CD8-positive, alpha-beta memory T cell (primary cell): ENCODE measurements at places on chromosomes 1 and 21. TPM values are rescaled to one million over a fixed set of nuclear protein-coding genes. Genes with fewer than 3 reads are reported as not detected.

DNA sequence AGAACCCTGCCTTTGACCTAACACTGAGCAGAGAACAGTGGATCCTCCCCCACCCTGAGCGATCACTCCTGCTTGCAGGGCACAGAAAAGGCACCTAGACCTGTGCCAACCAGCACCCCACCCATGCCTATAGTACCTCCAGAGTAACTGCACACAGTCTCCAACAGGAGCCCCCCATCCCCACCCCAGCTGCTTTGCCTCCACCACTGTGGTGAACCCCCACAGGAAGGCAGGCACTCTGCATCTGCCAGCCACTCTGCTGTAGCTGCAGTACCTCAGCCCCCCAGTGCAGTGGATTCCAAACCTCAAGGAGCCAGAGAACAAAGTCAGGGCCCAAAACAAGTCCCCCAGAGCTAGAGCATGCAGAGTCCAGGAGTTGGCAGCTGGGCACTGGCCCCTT lies 10.7 kb downstream of the SPATC1L start:
- H3K4me1 ChIP-seq, result peaks cover 6% of the 10 kb centered on the region
- H3K36me3 ChIP-seq, result no peaks in the 10 kb centered on the region
- no peaks in the 10 kb centered on the region for H3K27me3 ChIP-seq
- DNase-seq, result no peak

DNA sequence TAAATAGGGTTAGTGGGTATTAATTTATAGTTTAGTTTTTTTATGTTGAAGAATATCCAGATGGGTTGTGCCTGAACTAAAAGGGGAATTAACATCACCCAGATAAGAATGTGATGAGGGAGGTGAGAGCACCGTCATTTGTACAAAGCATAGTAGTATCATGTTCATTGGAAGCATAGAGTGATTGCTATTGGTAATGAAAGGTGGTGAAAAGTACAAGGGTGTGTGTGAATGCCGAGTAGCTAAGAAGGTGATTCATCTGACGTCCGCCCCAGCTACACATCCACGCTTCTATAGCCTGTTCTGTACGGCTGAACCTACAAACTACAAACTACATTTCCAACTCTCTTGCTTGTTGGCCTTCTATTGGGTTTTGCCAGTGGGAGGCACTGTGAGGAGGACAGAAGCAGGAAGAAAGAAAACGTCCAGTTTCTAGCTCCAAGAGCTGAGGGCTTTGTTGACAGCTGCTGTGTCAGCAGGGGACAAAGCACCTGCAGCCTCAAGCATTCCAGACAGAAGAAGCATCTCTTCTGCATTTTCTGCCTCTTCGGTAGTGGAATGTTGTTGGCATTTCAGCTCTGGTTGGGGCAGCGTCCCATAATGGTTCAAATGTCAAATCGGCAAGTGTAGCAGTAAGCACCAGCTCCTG lies 404.8 kb downstream of the KCTD3 start:
- no peaks in the 10 kb centered on the region for H3K4me1 ChIP-seq
- H3K27ac ChIP-seq, result no peak overlapping the region
- no peaks in the 10 kb centered on the region for H3K36me3 ChIP-seq
- no peak overlapping the region for H3K4me3 ChIP-seq
- H3K27me3 ChIP-seq, result no peaks in the 10 kb centered on the region

DNA sequence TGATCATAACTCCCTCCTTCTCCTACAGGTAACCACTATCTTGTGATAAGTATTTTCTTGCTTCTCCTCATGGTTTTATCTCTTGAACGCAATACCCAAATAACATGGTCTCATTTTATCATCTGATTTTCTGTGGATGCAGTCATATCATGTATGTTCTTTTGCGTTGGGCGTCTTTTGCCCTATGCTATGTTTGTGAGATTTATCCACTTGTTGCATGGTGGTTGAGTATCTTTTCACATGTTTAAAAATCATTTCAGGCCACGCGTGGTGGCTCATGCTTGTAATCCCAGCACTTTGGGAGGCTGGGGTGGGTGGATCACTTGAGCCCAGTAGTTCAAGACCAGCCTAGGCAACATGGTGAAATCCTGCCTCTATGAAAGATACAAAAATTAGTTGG lies 15.6 kb downstream of the PADI3 start:
- no peaks in the 10 kb centered on the region for H3K27me3 ChIP-seq
- H3K4me1 ChIP-seq, result no peaks in the 10 kb centered on the region
- H3K27ac ChIP-seq, result no peak overlapping the region
- H3K36me3 ChIP-seq, result no peaks in the 10 kb centered on the region
- no peak overlapping the region for H3K4me3 ChIP-seq

- H3K36me3 ChIP-seq, result peaks cover 15% of the 10 kb centered on the region
- H3K4me3 ChIP-seq, result no peak overlapping the region
- no peaks in the 10 kb centered on the region for H3K27me3 ChIP-seq
These were observed 21.0 kb upstream of the MOB3C start for GRCh38 chr1:46637444-46638083.

- peaks cover 8% of the 10 kb centered on the region for H3K4me1 ChIP-seq
- no peak for DNase-seq
- H3K36me3 ChIP-seq, result no peaks in the 10 kb centered on the region
- no peak overlapping the region for H3K27ac ChIP-seq
These were observed 14.6 kb upstream of the PTAFR start for GRCh38 chr1:28190996-28191645.

- no peak overlapping the region for H3K27ac ChIP-seq
- no peaks in the 10 kb centered on the region for H3K4me1 ChIP-seq
- DNase-seq, result no peak
These were observed 120.6 kb downstream of the NAV1 start for GRCh38 chr1:201659572-201659971.

Gene AUNIP
- 7.4 TPM for total RNA-seq
